ENCODE measurements at places on chromosomes 3 and 15. TPM values are rescaled to one million over a fixed set of nuclear protein-coding genes. Genes with fewer than 3 reads are reported as not detected.

GNAT1 gene
- not detected for total RNA-seq

SAXO2 gene
- 0.06 TPM for total RNA-seq

TEX9 gene
- total RNA-seq, result 1.6 TPM

CYB561D2 gene
- 21.4 TPM for total RNA-seq

NECTIN3 gene
- total RNA-seq, result 38.3 TPM

SEMA7A gene
- total RNA-seq, result 4.4 TPM

KCNMB3 gene
- 0.37 TPM for total RNA-seq

HOMER2 gene
- total RNA-seq, result 1.00 TPM

HACL1 gene
- total RNA-seq, result 12.2 TPM

NEO1 gene
- 23.2 TPM for total RNA-seq

ROBO1 gene
- 42.6 TPM for total RNA-seq

ITIH4 gene
- 2.2 TPM for total RNA-seq

WDR93 gene
- total RNA-seq, result not detected

IL17RB gene
- not detected for total RNA-seq

TUSC7 gene
- total RNA-seq, result not detected

AHSG gene
- total RNA-seq, result not detected

LSAMP gene
- total RNA-seq, result 7.9 TPM

SPTBN5 gene
- under 0.01 TPM for total RNA-seq

KIF23 gene
- 5.6 TPM for total RNA-seq

TMEM40 gene
- total RNA-seq, result not detected

TMEM207 gene
- not detected for total RNA-seq

ZDHHC23 gene
- total RNA-seq, result 0.56 TPM

C3orf52 gene
- 0.34 TPM for total RNA-seq

SLITRK3 gene
- total RNA-seq, result not detected

GMNC gene
- total RNA-seq, result not detected

ZCWPW2 gene
- total RNA-seq, result 0.68 TPM

CAND2 gene
- total RNA-seq, result 0.44 TPM

OR5K2 gene
- total RNA-seq, result not detected

ANKRD63 gene
- not detected for total RNA-seq

RBPMS2 gene
- 0.24 TPM for total RNA-seq

ZNF660 gene
- total RNA-seq, result 0.94 TPM

MRPL3 gene
- total RNA-seq, result 93.4 TPM

NOP10 gene
- 212 TPM for total RNA-seq

FNDC3B gene
- 108 TPM for total RNA-seq
